ENCODE measurements at places on chromosomes 16 and 17.
A peak's percentile ranks its signal among the peaks of the same experiment; 100 is the strongest.

DNA sequence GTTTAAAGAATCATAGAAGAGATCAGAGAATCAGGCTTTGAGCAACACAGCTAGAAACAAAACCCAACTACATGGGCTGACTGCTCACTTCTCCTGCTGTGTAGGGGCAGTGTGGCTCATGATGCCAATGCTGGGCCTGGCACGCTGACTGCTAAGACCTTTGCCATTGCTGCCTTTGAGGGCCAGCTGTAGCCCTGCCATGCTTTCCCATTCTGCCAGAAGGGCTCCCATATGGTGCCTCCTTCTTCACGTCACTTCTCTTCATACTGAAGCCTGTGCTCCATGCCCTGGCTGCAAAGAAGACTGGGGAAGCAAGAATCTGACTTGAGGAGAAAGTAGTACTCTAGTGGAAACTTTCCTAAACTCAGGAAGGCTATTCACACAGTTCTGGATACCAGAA lies 232.9 kb downstream of the UTP18 start:
- DNase-seq = no peak

DNA sequence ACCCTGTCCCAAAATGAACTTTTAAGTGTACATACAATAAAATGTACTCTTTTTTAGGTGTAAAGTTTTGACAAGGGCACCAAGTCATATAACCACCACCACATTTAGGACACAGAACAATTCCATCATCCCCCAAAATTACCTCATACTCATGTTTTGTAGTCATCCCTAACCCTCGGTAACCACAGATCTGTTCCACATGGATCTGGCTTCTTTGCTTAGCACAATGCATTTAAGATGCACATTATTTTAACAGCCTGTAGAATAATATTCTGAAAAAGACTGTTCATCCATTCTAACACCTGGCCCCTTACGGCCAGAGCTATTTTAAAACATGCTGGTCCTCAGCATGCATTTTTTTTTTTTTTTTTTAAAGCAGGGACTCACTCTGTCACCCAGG lies 25.2 kb upstream of the CFAP20 start:
- DNase-seq = no peak

DNA sequence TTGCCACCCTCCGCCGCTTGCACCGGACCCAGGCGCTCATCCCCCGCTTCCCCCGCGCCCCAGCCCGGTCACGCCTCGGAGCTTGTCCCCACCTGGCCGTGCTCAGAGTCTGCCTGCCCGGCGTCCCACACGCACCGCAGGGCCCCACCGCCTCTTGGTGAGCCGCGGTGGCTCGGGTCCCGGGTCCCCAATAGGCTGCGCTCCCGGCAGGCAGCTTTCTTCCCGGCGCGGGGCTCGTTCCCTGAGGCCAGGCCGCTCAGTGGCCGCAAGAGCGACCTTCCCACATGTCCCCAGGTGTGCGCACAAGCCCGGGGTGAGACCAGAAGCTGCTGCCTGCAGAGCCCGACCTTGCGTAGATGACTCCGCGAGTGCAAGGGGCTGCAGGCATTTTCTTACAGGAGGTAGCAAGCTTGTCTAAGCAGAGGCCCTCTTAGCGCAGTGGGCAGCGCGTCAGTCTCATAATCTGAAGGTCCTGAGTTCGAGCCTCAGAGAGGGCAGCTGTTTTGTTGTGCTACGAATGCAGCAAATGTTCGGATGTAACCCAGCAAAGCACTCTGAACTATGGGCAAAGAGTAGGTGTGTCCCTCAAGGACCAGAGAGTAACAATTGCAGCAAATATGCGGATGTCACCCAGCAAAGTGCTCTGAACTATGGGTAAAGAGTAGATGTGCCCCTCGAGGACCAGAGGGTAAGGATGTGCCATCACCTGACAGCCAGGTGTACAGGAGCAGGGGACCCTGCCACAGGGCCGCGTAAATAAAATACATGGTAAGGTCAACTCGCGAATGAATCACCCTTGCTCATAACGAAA lies 15.6 kb downstream of the TLE7 start:
- DNase-seq = no peak

GRCh38 chr16:47228241-47228640 lies 84.5 kb upstream of the NETO2 start:
- DNase-seq = no peak

DNA sequence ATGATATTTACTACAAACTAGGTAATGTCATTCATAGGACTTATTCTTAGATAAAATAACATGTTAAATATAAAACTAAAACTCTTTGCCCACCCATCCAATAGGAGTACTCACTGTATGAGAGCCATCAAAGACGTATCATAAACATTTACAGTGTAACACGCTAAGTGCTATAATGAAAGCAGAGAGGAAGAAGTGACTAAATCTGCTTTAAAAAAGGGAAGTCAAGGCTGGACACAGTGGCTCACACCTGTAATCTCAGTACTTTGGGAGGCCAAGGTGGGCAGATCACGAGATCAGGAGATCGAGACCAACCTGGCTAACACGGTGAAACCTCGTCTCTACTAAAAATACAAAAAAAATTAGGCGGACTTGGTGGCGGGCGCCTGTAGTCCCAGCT lies 32.4 kb downstream of the SPAG9 start:
- no peak for DNase-seq

- no peak for DNase-seq
Measured at GRCh38 chr16:2083409-2083808, 35.6 kb downstream of the TSC2 start.

DNA sequence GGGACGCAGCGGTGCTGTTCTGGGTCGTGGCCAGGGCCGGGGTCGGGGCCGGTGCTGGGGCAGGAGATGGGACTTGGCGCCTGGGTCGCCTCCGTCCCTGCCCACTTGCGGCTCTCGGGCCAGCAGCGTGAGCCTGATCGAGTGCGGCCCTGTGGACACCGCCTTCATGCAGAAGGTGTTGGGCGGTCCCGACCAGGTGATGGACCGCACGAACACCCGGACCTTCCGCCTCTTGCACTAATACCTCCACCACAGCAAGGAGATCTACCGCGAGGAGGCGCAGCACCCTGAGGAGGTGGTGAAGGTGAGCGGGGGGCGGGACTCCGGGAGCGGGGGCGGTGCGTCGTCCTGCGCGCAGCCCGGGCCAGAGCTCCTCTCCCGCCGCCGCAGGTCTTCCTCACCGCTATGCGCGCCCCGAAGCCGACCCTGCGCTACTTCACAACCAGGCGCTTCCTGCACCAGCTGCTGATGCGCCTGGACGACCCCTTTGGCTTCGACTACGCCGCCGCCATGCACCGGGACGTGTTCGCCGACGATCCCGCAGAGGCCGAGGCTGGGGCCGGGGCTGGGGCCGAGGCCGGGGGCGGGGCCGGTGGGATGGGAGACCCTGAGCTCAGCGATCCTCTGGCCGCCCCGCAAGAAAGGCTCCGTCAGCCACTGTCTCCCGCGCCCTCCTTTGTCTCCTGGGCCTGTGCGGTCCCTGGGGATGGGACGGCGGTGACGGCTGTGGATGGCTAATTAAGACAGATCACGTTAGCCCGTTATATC lies 4.5 kb upstream of the HSD17B1 start:
- DNase-seq = peak; percentile 62

- DNase-seq = no peak
Measured at GRCh38 chr17:70407506-70407905, 238.2 kb downstream of the KCNJ2 start.

DNA sequence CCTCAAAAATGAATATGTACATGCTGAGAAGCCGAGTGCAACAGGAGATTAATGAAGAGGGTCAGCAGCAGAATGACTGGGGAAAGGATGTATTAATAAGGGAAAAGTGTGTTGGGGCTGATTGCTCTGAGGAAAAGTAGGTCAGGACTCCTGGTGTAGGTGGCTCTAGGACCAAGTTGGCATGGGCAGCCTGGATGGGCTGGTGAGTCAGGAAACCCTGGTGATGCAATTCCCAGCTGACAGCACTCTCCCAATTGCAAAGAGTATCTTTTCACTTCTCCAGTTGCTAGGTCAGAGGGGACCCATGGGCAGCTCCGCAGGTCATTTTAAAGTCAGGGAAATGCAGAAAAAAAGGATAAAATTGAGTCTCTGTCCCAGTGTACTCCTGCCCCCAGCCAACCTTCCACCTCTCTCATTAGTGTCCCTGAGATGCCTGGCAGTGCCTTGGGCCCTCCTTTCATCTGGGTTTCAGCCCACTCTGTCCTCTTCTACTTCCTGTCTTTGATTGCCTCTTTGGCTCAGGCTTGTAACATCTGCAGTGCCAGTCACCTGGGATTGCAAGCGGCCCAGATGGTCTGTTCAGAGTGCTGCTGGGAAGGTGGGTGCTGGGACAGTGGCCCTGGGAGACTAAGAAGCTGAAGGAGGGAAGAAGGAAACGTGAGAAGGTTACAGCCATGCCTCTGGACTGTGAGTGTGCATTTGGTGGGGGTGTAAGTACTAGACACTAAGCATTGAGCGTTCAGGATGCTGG lies 2177.2 kb downstream of the TP53TG3F start:
- no peak for DNase-seq

GRCh38 chr16:25063102-25063501 lies 47.9 kb upstream of the ARHGAP17 start:
- DNase-seq = no peak

- no peak for DNase-seq
Measured at GRCh38 chr17:2450016-2450650, 49.3 kb upstream of the MNT start.

DNA sequence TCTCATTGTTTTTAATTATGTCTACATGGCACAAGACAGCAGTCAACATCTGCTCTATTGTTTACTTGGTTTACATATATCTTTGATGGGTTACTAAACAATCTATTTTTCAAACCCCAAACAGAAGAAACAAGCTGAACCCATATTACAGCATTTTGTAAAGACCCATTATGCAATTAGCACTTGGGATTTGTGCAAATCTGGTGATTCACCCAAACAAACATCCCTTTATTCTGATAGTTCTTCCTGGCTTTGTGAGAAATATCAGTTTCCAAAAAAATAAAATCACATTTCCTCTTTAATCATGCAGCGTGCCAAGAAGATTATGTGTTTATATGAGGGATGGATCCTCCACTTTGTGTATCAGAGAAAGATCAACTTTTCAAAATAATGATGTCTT lies 16.8 kb upstream of the RBFOX1 start:
- no peak for DNase-seq

- DNase-seq = no peak
Measured at GRCh38 chr17:12242345-12242954, 221.8 kb downstream of the MAP2K4 start.

GRCh38 chr16:70396246-70396904 lies 42.5 kb downstream of the ST3GAL2 start:
- DNase-seq = no peak

DNA sequence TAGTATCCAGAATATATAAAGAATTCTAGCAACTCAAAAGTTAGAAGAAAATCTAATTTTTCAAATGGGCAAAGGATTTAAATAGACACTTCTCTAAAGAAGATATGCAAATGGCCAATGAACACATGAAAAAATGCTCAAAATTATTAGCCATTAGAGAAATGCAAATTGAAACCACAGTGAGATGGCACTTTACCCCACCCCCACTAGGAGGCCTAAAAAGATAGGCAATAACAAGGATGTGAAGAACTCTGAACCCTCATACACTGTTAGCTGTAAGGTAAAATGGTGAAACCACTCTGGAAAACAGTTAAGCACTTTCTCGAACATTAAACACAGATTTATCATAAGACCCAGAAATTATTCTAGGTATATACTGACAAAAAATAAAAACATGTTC lies 71.4 kb upstream of the IRX6 start:
- no peak for DNase-seq

GRCh38 chr17:69945698-69946185 lies 129.3 kb upstream of the KCNJ16 start:
- DNase-seq = peak; percentile 10

DNA sequence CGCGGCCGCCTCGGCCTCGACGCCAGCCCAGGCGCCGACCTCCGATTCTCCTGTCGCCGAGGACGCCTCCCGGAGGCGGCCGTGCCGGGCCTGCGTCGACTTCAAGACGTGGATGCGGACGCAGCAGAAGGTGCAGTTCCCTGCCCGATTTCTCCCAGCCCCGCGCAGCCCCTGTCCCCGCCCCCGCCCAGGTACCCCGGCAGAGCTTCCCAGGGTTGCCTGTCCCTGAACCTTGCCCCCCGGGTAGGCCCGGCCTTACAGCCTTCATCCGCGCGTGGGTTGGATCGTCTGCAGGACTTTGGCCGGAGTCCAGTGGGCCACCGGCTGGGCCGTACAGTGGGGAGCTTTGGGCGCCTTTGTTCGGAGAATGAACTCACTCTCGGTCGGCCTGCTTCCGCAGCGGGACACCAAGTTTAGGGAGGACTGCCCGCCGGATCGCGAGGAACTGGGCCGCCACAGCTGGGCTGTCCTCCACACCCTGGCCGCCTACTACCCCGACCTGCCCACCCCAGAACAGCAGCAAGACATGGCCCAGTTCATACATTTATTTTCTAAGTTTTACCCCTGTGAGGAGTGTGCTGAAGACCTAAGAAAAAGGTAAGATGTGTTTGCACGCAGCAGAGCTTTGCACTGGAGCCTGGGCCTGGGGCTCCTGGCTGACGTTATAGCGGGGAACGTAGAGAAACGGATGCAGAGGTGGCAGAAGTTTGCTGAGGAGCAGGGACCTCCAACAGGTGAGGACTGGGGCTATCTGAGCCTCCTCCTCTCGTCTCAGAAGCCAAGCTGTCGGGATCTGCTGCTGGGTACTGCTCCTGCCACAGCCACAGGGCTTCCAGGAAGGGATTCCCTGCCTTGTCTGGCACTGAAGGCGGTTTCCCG lies 593 bp downstream of the GFER start:
- no peak for DNase-seq

DNA sequence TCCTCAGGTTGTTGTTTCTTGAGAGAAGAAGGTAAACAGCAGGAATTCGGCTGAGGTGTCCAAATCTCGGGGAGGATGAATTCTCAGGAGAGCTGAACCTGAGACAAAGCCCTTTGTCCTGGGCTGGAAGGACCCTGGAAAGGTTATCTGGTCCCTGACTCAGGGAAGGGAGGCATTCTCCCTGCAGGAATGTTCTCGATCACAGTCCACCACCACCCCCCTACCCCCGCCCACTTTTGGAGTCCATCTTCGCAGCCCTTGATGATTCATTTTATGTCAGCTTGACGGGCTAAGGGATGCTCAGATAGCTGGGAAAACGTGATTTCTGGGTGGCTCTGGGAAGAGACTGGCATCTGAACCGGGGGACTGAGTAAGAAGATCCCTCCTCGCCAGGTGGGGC lies 1.4 kb upstream of the CEP295NL start:
- DNase-seq = no peak

GRCh38 chr16:35102780-35103403 lies 1643.5 kb downstream of the TP53TG3F start:
- DNase-seq = no peak

DNA sequence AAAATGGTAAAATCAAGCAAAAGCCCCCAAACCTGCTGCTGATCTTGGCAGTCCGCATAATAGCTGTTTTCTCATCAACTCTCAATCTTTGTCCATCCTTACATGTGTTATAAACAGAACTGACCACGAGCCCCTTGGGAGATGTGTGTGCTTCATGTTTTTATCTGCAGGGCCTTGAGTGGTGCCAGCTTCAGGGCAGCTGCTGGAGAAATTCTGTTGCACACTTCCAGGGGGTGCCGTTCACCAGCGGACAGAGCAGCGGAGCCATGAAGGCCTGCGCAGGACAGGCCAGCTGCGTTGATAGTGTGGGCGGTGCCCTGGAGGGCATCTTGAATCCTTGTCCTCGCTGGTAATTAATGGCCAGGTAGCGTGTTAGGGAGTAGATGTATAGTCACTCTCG lies 20.1 kb downstream of the MPRIP start:
- DNase-seq = no peak

- no peak for DNase-seq
Measured at GRCh38 chr16:89616623-89617022, 3.2 kb downstream of the DPEP1 start.

- DNase-seq = peak; percentile 61
Measured at GRCh38 chr17:67377488-67378453, 690 bp downstream of the PITPNC1 start.

GRCh38 chr16:1543085-1543896 lies 9.8 kb downstream of the TMEM204 start:
- peak; percentile 81 for DNase-seq

Measured in heart right ventricle (tissue), 16 donors.